B cell (primary cell): ENCODE measurements at places on chromosomes 3 and 15. TPM values are rescaled to one million over a fixed set of nuclear protein-coding genes. Genes with fewer than 3 reads are reported as not detected.

GRCh38 chr15:85646538-85647091 is 148.1 kb downstream of the KLHL25 start:
- DNase-seq, result no peak

DNA sequence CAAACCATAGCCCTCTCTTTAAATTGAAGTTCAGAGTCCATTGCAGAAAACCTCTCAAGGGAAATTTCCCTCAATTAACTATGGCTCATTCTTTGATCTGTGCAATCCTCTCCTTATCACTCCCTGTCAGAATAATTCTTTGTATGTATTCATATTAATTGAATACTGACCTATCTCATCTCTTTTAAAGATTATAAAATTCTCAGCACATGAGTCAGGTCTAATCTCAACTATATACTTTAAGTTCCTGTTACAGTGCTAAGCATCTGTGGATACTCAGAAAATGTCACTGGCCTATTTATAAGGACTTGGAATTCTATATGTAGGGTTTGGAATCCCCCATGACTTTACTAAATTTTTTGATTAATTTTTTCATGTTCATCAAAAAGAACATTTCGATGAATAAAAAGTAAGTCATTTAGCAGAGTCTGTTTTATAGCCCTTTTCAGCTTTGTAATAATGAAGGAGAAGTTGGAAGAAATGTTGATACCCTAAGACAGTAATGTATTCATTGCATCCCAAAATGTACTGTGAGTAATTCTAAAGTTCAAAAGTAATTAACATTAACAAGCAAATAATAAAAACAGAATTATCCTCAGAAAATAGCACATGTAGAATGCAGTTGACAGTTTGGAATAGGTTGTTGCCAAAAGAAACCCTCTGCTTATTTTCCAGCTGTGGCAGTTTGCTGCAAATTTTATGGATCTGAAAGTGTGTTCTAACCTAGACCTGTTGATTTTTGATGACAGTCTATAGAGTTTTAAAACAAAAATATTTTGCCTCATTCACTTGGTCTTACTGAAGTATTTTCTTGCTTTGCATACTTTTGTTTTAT is 503.4 kb upstream of the CBLB start:
- DNase-seq, result no peak

DNA sequence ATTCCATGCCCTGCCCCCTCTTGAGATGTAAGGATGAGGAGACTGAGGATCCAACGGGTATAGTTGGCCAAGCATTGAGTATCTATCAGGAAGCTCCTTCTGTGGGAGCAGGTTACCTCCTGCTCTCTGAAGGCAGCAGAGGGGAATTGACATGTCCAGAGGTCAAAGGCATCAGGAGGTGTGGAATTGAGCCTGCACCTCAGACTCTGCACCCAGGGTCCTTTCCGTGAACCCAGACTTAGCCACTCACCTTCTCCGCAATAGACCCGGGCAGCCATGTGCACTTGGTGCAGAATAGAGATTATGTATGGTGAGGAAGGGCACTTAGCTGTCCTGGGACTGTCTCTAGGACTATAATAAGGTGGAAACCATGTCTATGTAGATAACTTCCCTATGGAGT is 399.0 kb upstream of the TPM1 start:
- no peak for DNase-seq

DNA sequence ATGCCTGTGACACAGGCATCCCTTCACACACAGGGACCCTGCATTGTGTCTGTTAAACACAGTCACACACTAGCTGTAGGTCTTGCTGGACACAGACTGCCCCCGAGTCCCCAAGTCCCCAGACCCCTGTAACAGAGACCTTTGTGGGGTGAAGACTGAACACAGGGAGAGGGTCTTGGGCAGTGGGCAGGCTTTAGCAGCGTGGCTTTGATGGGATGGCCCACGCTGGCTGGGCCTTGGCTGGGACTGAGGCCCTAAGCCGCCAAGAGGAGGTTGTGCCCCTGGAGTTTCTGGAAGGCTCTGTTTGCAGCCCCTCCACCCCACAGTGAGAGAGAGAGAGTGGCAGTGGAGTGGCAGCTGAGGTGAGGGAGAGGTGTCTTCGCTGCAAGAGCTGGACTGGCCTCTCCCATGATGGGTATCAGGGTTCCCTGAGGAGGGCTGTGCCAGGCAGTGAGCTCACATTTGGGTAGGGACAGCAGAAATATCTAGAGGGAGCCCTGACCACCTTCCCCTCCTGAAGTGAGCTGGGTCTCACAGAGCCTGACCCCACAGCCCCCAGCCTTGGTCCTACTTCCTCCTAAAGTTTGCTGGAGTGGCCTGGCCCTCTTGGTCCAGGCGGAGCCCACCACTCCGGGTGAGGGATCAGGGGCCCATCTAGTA is 635 bp upstream of the VILL start:
- DNase-seq, result no peak

DNA sequence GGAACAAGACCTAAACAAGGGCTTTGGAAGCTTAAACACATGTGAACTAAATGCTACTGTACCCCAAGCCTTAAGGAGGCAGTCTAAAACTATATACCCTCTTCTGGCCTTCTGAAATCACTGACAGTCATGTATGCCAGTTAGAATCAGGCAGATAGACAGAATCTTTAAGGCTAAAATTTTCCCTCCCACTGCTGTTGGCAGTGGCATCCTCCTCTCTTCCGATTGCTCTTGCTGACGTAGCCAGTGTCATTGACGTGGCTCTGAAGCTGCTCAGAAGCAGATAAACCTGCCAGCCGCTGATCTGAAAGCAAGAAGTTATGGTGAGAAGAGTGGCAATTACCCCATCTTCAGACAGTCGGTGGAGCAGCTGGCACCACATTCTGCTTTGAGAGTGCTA is 3.3 kb downstream of the RYR3 start:
- no peak for DNase-seq

- no peak for DNase-seq
Observed at GRCh38 chr15:93070132-93070531, 18.9 kb downstream of the RGMA start.

DNA sequence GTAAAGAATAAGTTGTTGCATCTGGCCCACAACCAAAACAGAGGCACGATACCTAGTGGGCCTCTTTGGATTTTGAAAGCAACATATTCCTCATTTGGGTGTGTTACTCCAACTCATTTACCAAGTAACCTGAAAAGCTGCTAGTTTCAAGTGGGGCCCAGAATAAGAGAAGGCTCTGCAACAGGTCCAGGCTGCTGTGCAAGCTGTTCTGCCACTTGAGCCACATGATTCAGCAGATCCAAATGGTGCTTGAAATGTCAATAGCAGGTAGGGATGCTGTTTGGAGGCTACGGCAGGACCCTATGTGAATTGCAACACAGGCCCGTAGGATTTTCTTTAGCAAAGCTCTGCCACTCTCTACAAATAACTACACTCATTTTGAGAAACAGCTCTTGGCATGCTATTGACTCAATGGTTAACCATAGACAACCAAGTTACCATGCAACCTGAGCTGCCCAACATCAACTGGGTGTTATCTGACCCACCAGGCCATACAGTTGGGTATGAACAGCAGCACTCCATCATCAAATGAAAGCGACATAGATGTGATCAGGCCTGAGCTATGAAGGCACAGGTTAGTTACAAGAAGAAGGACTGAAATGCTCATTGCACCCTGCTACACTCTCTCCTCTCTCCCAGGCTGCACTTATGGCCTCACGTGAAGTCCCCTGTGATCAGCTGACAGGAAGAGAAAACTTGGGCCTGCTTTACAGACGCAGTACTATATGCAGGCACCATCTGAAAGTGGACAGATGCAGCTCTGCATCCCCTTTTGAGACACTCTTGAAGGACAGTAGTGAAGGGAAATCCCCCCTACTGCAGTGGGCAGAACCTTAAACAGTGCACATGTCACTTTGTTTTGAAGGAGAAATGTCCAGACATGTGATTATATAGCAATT is 9.5 kb upstream of the MCF2L2 start:
- no peak for DNase-seq

- DNase-seq, result no peak
Observed at GRCh38 chr15:66962522-66962921, 102.9 kb upstream of the SMAD3 start.

- no peak for DNase-seq
Observed at GRCh38 chr3:116951610-116952009, 242.0 kb downstream of the TUSC7 start.

DNA sequence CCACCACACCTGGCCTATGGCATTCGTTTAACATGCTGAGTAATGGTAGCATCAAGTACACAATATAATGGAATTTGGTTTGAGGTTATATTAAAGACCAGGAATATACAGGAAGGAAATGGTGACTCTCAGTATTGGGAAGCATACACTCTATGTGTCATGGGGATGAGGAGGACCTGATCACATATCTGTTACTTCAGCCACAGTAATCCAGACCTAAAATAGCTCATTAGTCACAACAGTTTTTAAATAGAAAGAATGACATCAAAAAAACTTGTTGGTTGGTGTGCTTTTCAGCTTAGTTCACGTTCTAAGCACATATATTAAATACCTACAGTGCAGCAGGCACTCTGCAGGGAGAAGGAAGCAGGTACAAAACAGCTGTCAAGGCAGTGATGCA is 52.5 kb upstream of the ATP2C1 start:
- DNase-seq, result no peak

- DNase-seq, result peak; percentile 71
Observed at GRCh38 chr15:85667491-85668424, 127.0 kb downstream of the KLHL25 start.

GRCh38 chr15:81038975-81039607 is 38.4 kb downstream of the TLNRD1 start:
- no peak for DNase-seq

- DNase-seq, result no peak
Observed at GRCh38 chr3:194527726-194528125, 40.9 kb upstream of the ATP13A3 start.

ADAMTS7 gene
- 16.6 and 18.0 TPM in 2 replicates for total RNA-seq

FAM81A gene
- 3.8 and 3.9 TPM in 2 replicates for total RNA-seq

DAZL gene
- total RNA-seq, result 0.27 TPM in 1 of 2 replicates, not detected in the other

WWTR1 gene
- 0.92 and 2.3 TPM in 2 replicates for total RNA-seq

MEIS2 gene
- 0.22 and 0.39 TPM in 2 replicates for total RNA-seq

CDHR4 gene
- total RNA-seq, result 0.29 and 0.32 TPM in 2 replicates

ZMYND10 gene
- 1.8 and 3.3 TPM in 2 replicates for total RNA-seq

GP5 gene
- 0.15 and 0.22 TPM in 2 replicates for total RNA-seq

CFAP100 gene
- total RNA-seq, result not detected in 2 replicates

RPL4 gene
- total RNA-seq, result 2,389 and 2,546 TPM in 2 replicates
